C1 segment of cervical spinal cord (tissue), 14 donors: ENCODE measurements at places on chromosomes 3 and 15.

DNA sequence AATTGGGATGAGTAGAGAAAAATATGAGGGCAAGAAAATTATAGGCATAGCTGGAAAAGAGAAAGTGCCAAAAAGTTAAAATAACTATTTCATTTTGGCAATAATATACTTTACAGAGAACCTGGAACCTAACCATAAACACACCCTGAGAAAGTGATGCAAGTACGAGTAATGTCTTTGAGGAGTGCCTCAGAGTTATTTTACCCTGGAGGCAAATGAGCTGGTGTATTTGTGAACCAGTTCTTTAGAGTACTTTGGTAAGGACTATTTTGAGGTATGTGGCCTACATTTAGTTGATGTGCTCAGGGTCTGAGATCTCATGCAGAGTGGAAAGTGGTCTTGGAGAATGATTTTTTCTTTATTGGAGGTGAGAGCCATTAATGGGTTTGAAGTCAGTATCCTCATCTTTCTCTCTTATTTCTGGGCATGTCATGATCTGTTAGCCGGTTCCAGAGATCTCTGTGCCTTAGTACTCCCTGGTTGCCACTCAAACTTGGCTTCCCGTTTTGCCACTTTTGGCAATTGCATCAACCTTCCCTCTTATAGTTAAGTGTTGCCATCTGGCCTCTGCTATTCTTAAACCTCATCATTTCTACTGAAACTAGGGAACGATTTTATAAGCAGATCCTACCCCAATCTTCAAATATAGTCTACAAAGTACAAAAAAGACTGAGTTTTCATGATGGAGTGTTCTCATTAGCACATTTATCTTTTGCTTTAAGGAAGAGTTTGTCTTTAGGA, 145.7 kb downstream of the EPHA6 start:
- no peak for DNase-seq

GRCh38 chr3:13587442-13587841, 38.5 kb downstream of the FBLN2 start:
- no peak for DNase-seq

DNA sequence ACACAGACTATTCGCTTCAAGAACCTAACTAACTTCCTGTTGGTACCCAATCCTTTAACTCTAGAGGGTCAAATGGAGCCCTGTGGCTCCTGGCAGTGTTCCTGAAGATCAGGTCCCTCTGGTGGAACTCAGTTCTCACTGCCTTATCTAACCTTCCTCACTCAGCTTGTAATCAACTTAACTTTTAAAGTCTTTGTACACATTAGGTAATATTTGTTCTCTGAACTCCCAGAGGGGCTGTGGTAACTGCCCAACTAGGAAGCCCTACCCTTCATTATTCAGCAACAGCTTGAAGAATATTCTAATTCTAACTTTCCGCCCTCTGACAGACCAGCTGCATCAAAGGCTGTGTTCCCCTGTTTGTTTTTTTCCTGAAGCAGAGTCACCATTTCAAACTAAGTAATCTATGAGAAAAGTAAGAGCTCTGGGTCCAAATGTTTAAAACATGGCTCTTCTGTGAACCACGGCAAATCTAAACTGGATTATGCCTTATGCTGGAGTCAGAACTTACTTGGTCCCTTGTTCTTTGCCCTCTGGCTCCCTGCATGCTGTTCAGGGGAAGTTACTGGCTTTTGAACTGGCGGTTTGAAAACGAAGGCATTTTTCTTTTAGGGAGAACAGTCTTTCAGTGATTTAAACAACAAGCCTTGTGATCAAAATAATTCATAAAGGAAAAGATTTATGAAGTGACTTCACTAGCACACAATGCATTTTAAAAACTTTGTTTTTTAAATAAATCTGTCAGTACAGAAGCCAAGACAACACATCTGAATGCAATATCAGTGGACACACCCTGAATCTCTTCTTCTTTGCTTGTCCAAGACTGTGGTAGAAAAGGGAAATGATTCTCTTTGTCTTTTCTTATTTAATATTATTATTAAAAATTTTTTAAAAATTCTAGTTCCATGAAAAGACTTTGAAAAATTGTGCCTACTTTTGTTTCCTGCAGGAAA, 365.6 kb downstream of the TIGIT start:
- DNase-seq: no peak

- DNase-seq: no peak
Observed at GRCh38 chr3:60657972-60658371, 593.3 kb downstream of the FHIT start.

GRCh38 chr3:125231895-125232294, 19.3 kb upstream of the SLC12A8 start:
- DNase-seq: no peak

- no peak for DNase-seq
Observed at GRCh38 chr3:27573780-27574437, 89.7 kb upstream of the SLC4A7 start.

DNA sequence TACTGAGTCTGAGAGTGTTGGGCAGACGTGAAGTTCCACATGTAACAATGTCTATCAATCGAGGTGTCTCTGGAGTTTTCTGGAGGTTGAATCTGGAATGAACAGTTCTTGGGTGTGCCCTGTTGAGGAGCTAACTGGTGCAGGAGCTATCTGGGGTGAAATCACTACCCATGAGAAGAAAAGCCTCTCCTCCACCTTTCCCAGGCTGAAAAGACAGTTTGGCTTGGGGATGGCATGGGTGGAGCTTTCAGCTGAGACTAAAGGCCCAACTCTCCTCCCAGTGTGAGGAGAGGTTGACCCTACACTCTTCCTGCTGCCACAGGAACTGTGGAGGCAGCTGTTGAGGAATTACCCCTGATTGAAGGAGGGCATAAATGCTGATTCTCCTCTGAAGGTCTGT, 54.4 kb upstream of the LRRFIP2 start:
- no peak for DNase-seq

- no peak for DNase-seq
Observed at GRCh38 chr15:84976746-84977345, 4.8 kb upstream of the PDE8A start.

- no peak for DNase-seq
Observed at GRCh38 chr3:8387571-8387970, 114.1 kb upstream of the LMCD1 start.

DNA sequence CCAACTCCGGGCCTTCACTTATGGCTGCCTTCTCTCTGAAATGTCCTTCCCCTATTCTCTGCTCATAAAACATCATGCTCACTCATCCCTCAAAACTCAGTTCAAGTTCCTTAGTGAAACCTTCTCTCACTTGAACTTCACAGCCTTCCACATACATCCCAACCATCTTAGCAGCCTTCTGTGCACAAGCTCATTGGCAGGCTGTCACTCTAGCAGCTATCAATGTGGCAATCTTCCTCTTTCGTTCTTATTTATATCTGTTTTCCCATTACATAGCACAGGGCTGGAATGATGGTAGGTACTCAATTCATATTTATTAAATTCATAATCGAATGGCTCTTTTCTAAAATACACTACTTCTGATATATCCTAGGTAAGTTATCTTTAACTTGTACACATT, 66.4 kb upstream of the MCTP2 start:
- DNase-seq: no peak

DNA sequence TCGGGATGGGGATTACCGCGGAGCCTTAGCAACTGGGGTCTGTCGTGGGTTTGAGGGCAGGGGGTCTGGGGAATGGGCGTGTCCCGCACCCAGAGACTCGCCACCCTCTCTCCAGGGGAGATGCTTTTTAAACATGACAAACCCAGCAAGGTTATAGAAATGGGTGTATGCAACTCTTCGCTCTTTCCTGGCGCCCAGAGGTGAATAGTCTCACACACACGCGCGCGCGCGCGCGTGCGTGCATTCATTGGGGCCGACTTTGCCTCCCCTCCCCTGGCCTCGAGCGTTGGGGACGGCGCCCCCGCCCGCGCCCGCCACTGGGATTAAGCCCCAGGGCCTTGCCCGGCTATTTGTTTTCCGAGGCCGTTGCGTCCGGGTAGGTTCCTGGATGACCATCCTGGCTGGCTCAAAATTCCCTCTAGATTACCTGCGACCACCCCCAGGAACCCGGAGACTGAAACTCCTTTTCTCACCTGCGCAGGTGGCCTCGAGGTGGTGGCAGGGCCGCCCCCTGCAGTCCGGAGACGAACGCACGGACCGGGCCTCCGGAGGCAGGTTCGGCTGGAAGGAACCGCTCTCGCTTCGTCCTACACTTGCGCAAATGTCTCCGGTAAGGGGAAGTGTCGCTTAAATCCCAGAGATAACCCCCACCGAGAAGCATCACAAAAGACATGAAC, 777 bp downstream of the GPR160 start:
- no peak for DNase-seq

GRCh38 chr15:73981761-73982221, 10.3 kb downstream of the STOML1 start:
- DNase-seq: no peak

DNA sequence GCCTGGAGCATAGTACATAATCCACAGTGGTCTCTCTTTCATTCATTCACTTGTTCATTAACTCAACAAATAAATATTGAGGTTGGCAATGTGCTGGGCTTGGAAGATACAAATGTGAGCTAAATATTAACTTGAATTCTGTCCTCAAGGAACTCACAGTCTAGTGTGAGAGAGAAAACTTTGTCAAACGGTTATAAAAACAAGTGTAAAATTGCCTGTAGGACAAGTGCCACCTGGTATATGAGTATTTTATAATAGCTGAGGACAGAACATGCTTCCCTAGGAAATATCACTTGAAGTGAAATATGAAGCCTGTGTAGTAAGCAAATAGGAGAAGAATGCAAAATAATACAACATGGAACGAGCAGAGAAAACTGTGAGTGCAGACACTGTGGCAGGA, 173.1 kb upstream of the CMC1 start:
- no peak for DNase-seq

DNA sequence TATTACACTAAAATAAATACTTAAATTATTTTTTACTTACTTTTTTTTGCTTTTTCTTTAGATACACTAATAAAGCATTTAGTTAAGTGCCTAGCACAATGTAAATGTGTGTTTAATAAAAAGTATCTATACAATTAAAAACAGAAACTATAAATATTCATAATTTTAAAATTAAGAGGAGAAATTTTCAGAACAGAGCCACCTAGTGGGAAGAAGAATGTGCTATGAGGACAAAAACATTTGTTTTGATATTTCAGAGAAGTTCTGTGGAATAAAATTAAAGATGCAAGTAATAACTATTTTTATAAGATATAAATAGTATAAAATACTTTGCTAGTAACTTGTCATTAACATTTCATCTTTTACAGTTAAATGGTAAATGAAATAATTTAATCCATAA, 33.6 kb upstream of the PLSCR5 start:
- DNase-seq: no peak

DNA sequence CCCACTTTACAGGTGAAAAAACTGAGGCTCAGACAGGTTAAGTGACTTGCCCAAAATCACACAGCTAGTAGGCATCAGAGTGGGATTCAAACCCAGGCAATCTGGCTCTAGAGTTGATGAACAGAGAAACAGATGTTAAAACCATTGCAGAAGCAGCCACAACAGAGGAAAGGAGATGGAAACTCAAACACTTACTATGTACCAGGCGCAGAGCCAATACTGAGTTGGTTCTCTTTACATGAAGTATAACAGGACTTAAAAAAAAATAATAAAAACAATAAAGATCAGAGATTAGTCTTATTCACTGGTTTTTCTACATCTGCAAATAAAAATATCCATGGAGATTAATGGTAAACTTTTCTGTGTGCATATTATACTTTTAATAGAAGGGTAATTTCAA, 84.9 kb upstream of the SPATA12 start:
- DNase-seq: no peak

- no peak for DNase-seq
Observed at GRCh38 chr3:16461463-16462245, 51.8 kb downstream of the RFTN1 start.

GRCh38 chr3:122929188-122930062, 98.1 kb downstream of the SEMA5B start:
- no peak for DNase-seq

DNA sequence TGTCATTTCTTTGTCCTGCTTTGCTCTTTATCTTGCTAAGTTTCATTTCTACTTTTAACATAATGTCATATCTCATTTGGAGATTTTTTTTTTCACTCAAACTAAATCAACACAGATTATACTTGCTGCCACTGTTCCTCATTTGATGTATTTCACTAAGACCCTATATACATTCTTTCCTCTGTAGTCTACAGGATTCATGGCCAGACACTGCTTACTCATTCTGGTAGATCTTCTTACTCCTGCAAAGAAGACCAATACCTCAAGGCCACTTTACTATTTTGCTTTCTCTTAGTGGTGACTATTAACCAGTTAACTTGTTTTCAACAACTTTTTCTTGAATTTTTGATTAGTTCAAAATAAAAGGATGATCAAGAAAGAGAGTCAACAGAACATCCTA, 26.6 kb downstream of the SLC24A5 start:
- DNase-seq: no peak

- no peak for DNase-seq
Observed at GRCh38 chr3:10977892-10978510, 14.5 kb upstream of the SLC6A1 start.
